ENCODE measurements at places on chromosomes 13 and 19. TPM values are rescaled to one million over a fixed set of nuclear protein-coding genes. Genes with fewer than 3 reads are reported as not detected.

ZNF599 gene
- 12.2 TPM for total RNA-seq

NANOS3 gene
- not detected for total RNA-seq

SERTAD1 gene
- 31.2 TPM for total RNA-seq

KLHL1 gene
- not detected for total RNA-seq

SIGLEC10 gene
- total RNA-seq = not detected

POU2F2 gene
- not detected for total RNA-seq

ZNF681 gene
- total RNA-seq = 4.5 TPM

OR1I1 gene
- total RNA-seq = not detected

TEX29 gene
- not detected for total RNA-seq

ZNF331 gene
- 12.6 TPM for total RNA-seq

S1PR5 gene
- total RNA-seq = not detected

C1QTNF9 gene
- not detected for total RNA-seq

TPRX1 gene
- total RNA-seq = not detected

ZNF563 gene
- total RNA-seq = 6.4 TPM

ZNF616 gene
- total RNA-seq = 10.7 TPM

PGLYRP2 gene
- not detected for total RNA-seq

NDFIP2 gene
- total RNA-seq = 39.7 TPM

CAPNS1 gene
- total RNA-seq = 506 TPM

DNA sequence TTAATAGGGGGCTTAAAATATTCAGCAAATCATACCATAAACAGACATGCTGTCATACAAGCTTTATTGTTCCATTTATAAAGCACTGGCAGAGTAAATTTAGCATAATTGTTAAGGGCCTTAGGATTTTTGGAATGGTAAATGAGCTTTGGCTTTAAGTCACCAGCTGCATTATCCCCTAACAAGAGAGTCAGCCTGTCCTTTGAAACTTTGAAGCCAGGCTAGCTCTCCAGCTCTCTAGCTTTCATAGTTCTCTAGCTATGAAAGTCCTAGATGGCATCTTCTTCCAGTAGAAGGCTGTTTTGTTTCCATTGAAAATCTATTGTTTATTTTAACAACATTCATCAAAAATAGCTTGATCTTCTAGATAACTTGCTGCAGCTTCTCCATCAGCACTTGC is 420.8 kb upstream of the GPC6 start:
- no peak for DNase-seq

DNA sequence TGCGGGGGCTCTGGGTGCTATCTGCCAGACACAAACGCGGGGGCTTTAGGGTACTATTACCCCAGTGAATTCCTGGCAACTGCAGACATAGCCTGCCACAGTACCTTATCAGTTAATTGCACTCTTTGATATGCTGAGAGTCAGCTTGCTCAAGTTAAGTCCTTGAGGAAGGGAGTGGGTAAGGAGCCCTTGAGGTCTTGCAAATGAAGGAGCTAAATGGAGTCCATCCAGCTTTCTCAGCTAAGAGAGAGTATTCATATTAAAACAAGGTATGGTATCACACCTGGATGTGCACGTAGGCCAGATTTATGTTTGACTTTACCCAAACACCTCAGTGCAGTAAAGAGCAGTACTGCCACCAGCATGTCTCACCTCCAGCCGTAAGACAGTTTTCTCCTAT is 11.5 kb upstream of the ZNF606 start:
- no peak for DNase-seq

DNA sequence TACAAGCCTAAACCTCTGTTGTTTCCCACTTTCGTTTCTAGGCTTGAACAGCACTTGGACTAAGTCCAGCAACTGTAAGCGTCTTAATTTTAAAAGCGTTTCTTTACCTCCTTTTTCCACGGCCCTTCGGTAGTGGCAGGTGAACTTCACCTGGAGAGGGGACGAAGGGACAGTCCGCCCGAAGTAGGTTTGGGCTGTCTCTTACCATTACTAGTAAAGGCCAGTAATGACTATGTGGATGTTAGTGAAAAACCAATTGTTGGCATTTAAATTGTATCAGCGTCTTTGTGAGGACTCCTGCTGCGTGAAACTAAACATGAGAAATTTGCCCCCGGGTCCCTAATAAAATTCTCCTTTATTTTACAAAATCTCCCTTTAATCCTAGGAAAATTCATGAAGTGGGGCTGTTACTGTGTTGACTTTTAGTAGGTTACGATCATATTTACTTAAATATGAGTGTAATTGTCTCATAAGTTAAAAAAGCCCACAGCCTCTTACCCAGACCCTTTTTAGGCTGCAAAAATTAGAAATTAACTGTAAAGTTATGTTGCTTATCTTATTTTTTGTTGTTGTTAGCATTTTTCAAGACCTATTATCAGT is 983 bp downstream of the ITM2B start:
- DNase-seq = no peak

DNA sequence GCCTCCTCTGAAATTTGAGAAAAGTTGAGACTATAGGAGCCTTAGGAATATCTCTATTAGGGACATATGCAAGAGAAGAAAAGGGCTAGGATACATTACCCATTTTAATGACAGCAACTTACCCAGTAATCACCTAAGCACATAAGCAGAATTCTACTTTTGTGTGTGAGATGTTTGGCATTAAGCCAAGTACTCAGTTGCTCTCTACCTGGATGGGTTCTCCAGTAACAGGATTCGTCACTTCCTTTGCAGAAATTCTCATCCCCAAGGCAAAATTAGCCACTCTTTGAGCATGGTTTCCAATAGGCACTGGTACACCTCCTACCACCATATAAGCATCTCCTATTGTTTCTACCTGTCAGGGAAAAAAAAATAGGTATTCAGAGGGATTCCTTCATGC is 95.1 kb downstream of the C13orf42 start:
- no peak for DNase-seq

GRCh38 chr13:74067818-74068217 is 66.4 kb downstream of the KLF12 start:
- DNase-seq = peak; percentile 90

- DNase-seq = peak; percentile 5
These were observed 597.4 kb upstream of the SLITRK1 start for GRCh38 chr13:84479656-84480055.

DNA sequence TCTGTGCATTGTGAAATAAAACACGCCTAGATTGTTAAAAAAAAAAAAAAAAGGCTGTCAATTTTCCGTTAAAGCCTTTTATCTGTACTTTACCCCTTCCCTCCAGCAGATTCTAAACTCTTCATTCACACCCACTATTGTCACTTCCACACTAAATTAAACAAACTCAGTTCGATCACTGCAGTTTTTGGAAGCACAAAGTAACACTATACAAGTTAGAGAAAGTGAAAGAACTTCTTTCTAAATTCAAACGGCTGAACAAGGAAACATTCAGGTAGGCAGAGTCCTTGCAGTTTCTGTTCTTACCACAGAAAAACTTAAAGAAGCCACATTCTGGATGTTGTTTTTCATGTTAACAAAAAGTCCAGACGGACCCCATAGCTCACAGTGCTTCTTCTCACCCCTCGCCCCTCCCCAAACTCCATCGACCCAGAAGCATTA is 27.5 kb upstream of the UBE2L5 start:
- no peak for DNase-seq

- peak; percentile 46 for DNase-seq
These were observed 3.4 kb upstream of the POMP start for GRCh38 chr13:28655561-28655960.

DNA sequence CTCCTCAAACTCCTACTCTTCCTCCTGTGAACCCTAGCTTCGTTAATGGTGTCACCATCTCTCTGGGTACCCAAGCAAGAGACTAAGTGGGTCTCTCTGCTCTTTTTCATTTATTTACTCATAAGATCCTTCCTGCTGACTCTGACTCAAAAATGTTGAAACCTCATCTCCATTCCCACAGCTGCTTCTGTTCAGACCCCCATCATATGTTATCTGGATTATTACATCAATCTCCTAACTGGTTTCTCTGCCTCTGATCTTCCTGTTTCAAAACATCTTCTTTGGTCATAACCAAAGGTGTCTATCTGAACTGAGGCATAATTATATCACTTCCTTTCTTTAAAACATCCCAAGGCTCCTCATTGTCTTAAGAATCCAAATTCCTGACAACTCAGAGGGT is 2.0 kb upstream of the MEDAG start:
- no peak for DNase-seq

- DNase-seq = peak; percentile 16
These were observed 103.3 kb downstream of the SPRY2 start for GRCh38 chr13:80237646-80238045.

- no peak for DNase-seq
These were observed 44.8 kb downstream of the PHF11 start for GRCh38 chr13:49540552-49540951.

DNA sequence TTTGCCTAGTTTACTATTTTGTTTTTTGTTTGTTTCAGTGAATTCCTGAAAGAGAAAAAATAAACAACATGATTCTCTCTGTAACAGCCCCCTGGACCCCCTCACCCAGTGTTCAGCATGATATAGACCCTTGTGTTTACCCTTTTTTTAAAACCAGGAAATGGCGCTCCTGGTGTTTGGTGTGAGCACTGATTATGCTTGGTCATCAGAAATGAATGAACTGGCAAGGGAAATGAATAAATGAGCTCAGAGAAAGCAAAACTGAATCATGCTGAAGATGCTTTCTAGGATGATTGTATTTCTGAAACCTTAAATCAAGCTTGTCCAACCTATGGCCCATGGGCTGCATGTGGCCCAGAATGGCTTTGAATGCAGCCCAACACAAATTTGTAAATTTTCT is 22.1 kb downstream of the WASF3 start:
- no peak for DNase-seq

GRCh38 chr19:39927524-39928356 is 6.7 kb downstream of the FCGBP start:
- DNase-seq = no peak

DNA sequence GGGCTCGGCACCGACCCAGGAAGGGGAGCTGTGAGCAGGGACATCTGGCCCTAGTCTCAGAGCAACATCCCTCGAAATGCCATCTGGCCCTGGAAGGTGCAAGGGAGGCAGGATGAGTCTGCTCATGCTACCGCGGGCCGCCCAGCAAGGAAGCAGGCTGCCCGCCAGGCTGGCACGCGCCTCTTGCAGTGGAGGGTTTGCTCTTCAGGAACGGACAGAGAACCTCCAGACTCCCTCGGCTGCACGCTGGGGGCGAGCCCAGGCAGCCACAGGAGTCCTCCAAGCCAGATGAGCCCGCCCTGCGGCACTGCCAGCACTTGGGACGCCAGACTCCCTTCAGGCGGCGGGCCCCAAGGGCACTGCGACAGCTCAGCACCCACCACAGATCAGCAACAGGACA is 10.1 kb upstream of the ATP8B3 start:
- no peak for DNase-seq

DNA sequence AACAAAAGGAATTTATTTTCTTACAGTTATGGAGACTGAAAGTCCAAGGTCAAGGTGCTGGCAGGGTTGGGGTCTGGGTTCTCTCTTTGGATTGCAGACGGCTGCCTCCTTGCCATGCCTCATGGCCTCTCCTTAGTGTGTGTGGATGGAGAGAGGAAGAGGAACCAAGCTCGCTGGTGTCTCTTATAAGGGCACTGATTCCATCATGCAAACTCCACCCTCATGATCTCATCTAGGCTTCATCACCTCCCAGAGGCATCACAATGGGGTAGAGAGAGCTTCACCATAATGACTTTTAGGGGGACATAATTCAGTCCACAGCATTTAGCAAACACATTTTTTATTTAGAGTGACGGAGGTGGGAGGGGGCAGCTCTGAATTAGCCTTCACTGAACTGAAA is 104.9 kb upstream of the ABCC4 start:
- DNase-seq = no peak

DNA sequence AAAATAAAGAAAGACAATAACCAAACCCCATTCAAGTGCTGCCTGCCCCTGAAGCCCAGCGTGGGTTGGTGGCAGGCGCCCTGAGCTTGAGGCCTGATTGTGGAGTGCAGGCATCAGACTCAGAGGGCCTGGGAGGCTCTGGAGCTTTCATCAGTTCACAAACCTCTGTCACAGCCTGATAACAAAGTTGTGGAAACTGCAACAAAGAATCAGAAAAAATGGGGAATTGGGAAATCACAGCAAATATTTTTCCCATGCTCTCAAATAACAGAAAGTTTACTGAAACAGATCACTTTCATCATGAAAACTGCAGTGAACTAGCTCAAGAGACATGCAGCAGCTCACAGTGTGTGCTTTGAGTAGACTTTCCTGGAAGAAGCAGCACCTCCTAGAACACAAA is 793.6 kb downstream of the UQCRFS1 start:
- DNase-seq = no peak

- DNase-seq = no peak
These were observed 714 bp downstream of the PLPP2 start for GRCh38 chr19:290372-291005.

- DNase-seq = no peak
These were observed 16.8 kb upstream of the RAB20 start for GRCh38 chr13:110578363-110578762.

GRCh38 chr19:15396436-15396835 is 16.8 kb upstream of the AKAP8 start:
- DNase-seq = no peak

GRCh38 chr19:15433519-15434069 is 14.8 kb upstream of the AKAP8L start:
- no peak for DNase-seq

GRCh38 chr13:44899967-44900366 is 89.3 kb downstream of the NUFIP1 start:
- no peak for DNase-seq

DNA sequence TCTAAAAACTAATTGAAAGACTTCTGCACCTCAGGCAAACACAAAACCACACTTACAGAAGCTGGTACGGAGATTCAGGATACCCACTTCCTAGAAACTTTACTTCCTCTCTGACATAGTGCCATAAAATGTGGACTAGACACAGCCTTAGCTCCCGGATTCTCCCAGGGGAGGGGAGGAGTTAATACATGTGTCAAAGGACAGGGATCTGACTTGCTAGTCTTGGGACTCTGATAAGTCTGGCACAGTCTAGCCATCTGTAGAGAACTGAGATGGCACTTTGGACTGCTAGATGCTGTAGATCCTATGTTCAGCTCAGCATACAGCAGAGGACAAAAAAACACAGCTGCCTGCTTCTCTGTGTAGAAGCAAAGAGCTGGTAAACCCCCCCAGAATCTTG is 769.8 kb upstream of the MIR17HG start:
- no peak for DNase-seq

GRCh38 chr13:36857253-36857652 is 38.2 kb downstream of the RFXAP start:
- DNase-seq = no peak

DNA sequence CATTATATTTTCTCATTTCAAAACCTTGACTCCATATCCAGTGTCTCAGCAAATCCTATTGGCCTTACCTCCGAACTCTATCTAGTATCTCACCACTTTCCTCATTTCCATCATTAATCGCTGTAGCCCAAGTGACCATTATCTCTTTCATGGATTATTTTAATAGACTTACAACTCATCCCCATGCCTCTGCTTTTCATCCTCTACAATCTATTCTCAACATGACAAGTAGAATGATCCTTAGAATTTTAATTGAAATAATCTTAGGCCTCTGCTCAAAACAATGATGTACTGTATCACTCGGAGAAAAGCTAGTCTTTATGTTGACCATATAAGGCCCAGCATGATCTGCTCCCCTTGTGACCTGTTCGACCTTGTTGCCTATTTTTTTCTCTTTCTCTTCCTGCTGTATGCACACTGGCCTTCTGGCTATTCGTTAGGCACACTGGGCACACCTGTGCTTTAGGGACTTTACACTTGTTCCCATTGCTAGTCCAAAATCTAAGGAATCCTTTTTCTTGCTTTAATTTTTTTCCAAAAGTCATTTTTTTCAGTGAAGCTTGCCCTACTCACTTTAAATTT is 21.4 kb downstream of the DNAJC15 start:
- DNase-seq = no peak

Measured in LHCN-M2 (cell line).